ENCODE measurements at places on chromosomes 2 and 18. TPM values are rescaled to one million over a fixed set of nuclear protein-coding genes. Genes with fewer than 3 reads are reported as not detected.
A peak's percentile ranks its signal among the peaks of the same experiment; 100 is the strongest.

Gene MEIS1
- 2.8 TPM for total RNA-seq

GRCh38 chr2:16148632-16149348 is 208.4 kb downstream of the MYCN start:
- H3K4me3 ChIP-seq: no peak overlapping the region
- no peaks in the 10 kb centered on the region for H3K27me3 ChIP-seq
- H3K27ac ChIP-seq: no peak overlapping the region
- peak; percentile 18 for DNase-seq

Gene PARD6G
- 15.4 TPM for total RNA-seq

DNA sequence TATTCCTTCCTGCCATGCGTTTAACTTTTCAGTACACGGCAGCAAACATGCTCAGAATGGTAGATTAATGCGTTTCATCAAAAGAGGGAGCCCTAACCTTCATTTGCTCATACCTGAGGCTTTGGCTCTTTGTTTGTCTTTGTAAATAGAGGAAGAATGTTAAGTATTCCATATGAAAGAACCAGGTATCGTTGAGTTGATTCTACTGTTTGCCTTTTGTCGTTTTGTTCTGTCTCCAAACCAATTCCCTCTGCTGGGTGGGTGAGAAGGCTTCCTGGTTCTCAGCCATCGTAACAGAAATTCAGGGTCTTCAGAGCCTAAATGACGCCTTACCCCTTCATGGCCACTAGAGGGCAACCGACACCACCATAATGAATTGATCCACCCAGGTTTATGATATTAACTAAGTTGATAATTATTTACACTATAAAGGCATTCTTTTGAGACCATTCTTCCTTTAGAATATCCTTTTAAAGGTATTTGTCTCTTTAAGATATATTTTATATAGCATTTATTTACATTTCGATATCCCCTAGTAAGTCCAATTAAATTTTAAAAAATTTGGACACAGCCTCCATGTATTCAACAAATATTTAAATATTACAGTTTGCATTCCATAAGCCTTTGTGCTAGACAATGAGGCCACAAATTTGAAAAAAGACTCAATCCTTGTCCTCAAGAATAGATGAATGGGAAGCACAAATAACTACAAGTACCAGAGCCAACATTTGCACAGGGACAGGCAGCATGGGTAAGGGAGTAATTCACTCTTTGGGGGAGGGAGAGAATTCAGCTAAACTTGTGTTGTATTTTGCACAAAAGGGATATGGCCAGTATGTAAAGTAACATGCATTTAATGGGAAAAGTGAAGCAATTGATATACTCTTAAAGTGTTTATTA is 48.1 kb downstream of the TIMM21 start:
- no peaks in the 10 kb centered on the region for H3K27me3 ChIP-seq
- H3K4me3 ChIP-seq: no peak overlapping the region
- no peaks in the 10 kb centered on the region for H3K36me3 ChIP-seq
- H3K27ac ChIP-seq: no peak overlapping the region
- no peaks in the 10 kb centered on the region for H3K4me1 ChIP-seq
- peak; percentile 63 for DNase-seq

Gene GAREM1
- 9.4 TPM for total RNA-seq

DNA sequence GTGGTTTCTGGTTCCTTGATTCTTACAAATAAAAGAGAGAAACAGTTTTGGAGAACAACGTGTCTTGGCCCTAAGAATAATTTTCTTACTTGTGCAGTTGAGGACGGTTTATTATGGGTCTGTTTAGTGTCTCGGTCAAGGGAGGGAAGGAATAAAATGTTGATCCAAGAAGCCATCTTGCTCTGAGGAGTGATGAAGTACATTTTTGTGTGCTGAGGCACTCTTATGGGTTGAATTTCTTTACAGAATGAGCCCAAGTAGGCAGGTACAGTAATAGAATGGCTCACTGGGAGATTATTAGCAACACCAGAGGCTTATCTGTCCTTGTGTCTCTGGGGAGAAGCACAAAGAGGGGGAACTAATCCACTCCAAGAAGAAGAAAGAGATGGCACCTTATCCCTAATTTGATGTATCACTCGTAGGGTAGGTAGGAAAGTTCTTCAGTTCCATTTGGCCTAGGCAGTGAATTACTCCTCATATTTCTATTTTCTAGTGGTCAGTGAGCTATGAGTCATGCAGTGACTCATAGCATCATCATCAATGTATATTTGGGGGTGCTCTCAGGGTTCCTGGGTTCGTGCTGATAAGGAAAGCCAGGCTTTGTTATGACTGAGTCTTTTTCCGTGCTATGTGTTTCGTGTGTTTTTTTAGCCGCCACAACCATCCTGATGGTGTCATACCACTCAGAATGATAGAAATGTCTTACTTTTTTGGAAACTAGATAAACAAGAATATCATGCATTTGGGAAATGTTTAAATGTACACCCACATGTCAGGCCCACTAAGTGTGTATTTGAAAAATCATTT is 250.1 kb upstream of the CTAGE1 start:
- H3K4me3 ChIP-seq: peak overlapping the region; percentile 26
- H3K27ac ChIP-seq: no peak overlapping the region
- H3K4me1 ChIP-seq: no peaks in the 10 kb centered on the region
- no peak for DNase-seq
- H3K27me3 ChIP-seq: no peaks in the 10 kb centered on the region

GRCh38 chr18:57404345-57404744 is 30.8 kb upstream of the ONECUT2 start:
- H3K4me3 ChIP-seq: no peak overlapping the region
- H3K4me1 ChIP-seq: no peaks in the 10 kb centered on the region
- H3K27ac ChIP-seq: no peak overlapping the region
- DNase-seq: no peak

- H3K4me3 ChIP-seq: no peak overlapping the region
- peak; percentile 31 for DNase-seq
- no peaks in the 10 kb centered on the region for H3K36me3 ChIP-seq
- no peaks in the 10 kb centered on the region for H3K27me3 ChIP-seq
- H3K4me1 ChIP-seq: no peaks in the 10 kb centered on the region
- H3K27ac ChIP-seq: no peak overlapping the region
Measured at GRCh38 chr2:240955306-240956170, 42.9 kb upstream of the SNED1 start.

Gene G6PC2
- total RNA-seq: not detected

DNA sequence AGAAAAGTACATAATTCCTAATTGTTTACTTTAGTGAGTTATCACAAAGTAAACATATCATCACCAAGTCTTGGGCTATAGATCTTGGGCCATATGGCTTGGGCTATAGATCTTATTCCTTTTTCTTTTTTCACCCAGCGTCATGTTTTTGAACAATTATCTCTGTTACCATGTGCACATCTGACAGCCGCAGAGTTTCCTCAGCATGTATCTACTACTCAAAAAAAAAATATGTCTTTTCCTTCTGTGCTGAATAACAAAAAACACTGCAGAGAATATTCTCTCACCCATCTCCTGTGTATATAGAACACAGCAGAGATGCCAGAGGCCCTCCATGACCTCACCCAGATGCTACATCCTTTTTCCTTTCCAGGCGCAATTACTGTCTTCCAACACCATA is 76.2 kb upstream of the MYO3B start:
- H3K27ac ChIP-seq: no peak overlapping the region
- no peaks in the 10 kb centered on the region for H3K36me3 ChIP-seq
- no peaks in the 10 kb centered on the region for H3K27me3 ChIP-seq
- DNase-seq: no peak
- H3K4me1 ChIP-seq: no peaks in the 10 kb centered on the region

Gene STARD6
- not detected for total RNA-seq

DNA sequence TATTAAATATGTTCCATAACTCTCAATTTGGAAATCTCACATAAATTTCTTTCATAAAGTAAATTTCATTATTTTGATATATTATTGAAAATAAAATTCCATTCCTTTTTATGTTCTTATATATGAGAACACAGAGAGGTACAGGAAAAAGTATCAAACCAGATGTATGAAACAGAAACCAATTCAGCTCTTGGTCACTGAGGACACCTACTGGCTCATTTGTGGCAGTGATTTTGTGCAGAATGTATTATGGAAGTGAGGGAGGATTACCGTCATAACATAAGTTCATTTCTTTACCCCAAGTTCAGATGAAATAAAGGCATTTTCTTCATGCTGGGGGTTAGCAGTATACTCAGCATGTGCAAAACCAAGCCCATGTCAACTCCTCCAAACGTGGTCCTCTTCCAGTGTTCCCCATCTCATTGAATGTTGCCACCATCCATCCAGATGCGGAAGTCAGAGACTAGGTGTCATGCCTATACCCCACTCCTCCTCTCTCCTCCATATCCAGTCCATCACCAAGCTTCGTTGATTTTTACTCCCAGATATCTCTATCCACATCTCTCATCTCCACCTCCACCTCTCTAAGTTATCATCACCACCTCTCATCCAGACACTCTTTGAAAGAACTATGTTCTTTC is 41.7 kb upstream of the MALL start:
- no peaks in the 10 kb centered on the region for H3K36me3 ChIP-seq
- H3K27ac ChIP-seq: no peak overlapping the region
- H3K4me1 ChIP-seq: no peaks in the 10 kb centered on the region
- H3K27me3 ChIP-seq: no peaks in the 10 kb centered on the region

- no peaks in the 10 kb centered on the region for H3K36me3 ChIP-seq
- no peaks in the 10 kb centered on the region for H3K27me3 ChIP-seq
- no peaks in the 10 kb centered on the region for H3K4me1 ChIP-seq
Measured at GRCh38 chr2:134590679-134591078, 128.1 kb downstream of the TMEM163 start.

Gene TCF7L1
- 90.6 TPM for total RNA-seq

DNA sequence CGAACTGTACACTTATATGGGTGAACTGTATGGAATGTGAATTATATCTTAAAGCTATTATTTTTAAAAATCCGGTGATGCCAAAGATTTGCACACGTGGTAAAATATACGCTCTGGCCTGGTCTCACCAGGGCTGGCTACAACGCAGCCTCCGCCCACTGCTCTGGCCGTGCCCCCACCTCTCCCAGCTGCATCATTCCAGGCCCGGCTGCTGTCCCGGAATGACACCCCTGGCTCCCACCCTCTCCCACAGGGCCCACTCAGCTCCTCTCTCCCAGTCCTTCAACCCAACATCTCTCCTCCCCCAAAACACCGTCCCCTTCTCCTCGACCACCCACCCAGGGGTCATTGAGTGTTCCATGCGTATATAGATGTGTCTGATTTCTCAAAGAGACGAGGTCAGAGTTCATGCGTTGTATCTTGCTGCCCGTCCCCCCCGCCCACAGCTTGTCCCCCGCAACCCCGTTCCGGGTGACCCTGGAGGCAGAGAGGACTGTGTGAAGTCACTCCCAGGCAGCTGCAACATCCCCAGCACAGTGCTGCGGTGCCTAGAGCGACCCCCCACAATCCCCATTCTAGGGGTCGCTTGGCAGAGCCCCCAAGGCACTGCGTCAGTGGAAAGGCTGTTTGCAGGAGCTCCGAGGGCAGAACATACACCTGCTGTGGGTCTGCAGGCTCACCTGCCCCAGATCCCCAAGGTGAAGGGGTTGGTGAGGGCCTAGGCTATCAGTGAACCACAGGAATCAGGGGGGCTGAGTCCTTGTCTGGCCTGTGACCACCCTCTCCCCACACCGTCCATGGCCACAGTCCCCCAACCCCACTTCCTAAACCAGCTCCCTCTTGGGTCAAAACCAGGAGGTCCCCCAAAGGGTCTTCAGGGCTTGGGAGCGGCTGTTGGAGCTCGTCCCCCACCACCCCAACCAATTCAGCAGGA is 13.3 kb downstream of the DNMT3A start:
- H3K27ac ChIP-seq: no peak overlapping the region
- H3K36me3 ChIP-seq: no peaks in the 10 kb centered on the region
- H3K27me3 ChIP-seq: no peaks in the 10 kb centered on the region
- H3K4me1 ChIP-seq: no peaks in the 10 kb centered on the region
- no peak for DNase-seq

- no peaks in the 10 kb centered on the region for H3K4me1 ChIP-seq
- H3K4me3 ChIP-seq: no peak overlapping the region
- H3K27ac ChIP-seq: no peak overlapping the region
- DNase-seq: no peak
- H3K27me3 ChIP-seq: no peaks in the 10 kb centered on the region
- H3K36me3 ChIP-seq: no peaks in the 10 kb centered on the region
Measured at GRCh38 chr18:6013171-6013810, 118.0 kb upstream of the TMEM200C start.

Gene SFT2D3
- total RNA-seq: 6.9 TPM

- H3K27ac ChIP-seq: no peak overlapping the region
- DNase-seq: no peak
- no peak overlapping the region for H3K4me3 ChIP-seq
- H3K4me1 ChIP-seq: no peaks in the 10 kb centered on the region
- H3K36me3 ChIP-seq: no peaks in the 10 kb centered on the region
Measured at GRCh38 chr2:128341621-128342020, 23.0 kb upstream of the HS6ST1 start.

DNA sequence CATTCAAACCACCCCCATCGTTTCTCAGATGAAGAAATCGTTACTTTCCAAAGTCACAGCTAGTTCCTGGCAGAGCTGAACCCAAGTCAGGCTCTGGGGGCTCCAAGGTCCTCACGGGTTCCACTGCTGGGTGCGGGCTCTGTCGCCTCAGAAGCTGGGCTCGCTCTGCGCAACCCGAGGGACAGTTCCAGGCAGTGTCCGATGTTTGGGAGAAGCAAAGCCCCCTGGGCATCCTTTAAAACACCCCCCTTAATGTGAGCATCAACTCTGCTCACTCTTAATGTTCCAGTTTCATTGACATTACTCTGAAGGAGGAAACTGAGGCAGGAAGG is 796 bp downstream of the AOX1 start:
- H3K4me3 ChIP-seq: peak overlapping the region; percentile 85
- no peak for DNase-seq
- peaks cover 10% of the 10 kb centered on the region for H3K27me3 ChIP-seq
- H3K36me3 ChIP-seq: no peaks in the 10 kb centered on the region
- H3K27ac ChIP-seq: no peak overlapping the region

- H3K4me3 ChIP-seq: no peak overlapping the region
- no peak for DNase-seq
- H3K27me3 ChIP-seq: no peaks in the 10 kb centered on the region
- H3K4me1 ChIP-seq: no peaks in the 10 kb centered on the region
- no peaks in the 10 kb centered on the region for H3K36me3 ChIP-seq
Measured at GRCh38 chr2:126513033-126513432, 142.9 kb upstream of the GYPC start.

DNA sequence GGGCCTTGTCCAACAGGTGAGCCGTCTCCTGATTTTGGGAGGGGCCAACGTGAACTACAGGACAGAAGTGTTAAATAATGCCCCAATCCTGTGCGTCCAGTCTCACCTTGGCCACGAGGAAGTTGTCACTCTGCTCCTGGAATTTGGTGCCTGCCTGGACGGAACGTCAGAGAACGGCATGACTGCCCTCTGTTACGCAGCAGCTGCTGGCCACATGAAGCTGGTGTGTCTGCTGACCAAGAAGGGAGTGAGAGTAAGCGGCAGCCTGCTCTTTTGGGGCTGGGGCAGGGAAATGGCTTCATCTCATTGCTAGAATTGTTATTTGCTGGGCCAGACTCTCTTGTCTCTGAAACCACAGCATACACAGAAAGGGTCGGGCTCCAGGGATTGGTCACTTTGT is 92.3 kb downstream of the WDSUB1 start:
- H3K4me3 ChIP-seq: no peak overlapping the region
- H3K27me3 ChIP-seq: no peaks in the 10 kb centered on the region
- DNase-seq: no peak
- no peaks in the 10 kb centered on the region for H3K4me1 ChIP-seq

- H3K36me3 ChIP-seq: no peaks in the 10 kb centered on the region
- no peak overlapping the region for H3K27ac ChIP-seq
- H3K4me1 ChIP-seq: peaks cover 5% of the 10 kb centered on the region
- peak overlapping the region; percentile 53 for H3K4me3 ChIP-seq
- H3K27me3 ChIP-seq: no peaks in the 10 kb centered on the region
Measured at GRCh38 chr18:39701839-39702238, 2136.2 kb upstream of the CELF4 start.

GRCh38 chr2:40556739-40557138 is 104.8 kb upstream of the SLC8A1 start:
- no peaks in the 10 kb centered on the region for H3K27me3 ChIP-seq
- H3K36me3 ChIP-seq: no peaks in the 10 kb centered on the region
- H3K4me3 ChIP-seq: no peak overlapping the region
- no peak for DNase-seq

Gene ADD2
- total RNA-seq: 63.8 TPM

Gene CD207
- total RNA-seq: not detected
